Kidney capillary endothelial cell (primary cell): ENCODE measurements at places on chromosomes 11 and 22.

GRCh38 chr22:23219317-23219716 lies 39.0 kb downstream of the BCR start:
- no peak for DNase-seq

DNA sequence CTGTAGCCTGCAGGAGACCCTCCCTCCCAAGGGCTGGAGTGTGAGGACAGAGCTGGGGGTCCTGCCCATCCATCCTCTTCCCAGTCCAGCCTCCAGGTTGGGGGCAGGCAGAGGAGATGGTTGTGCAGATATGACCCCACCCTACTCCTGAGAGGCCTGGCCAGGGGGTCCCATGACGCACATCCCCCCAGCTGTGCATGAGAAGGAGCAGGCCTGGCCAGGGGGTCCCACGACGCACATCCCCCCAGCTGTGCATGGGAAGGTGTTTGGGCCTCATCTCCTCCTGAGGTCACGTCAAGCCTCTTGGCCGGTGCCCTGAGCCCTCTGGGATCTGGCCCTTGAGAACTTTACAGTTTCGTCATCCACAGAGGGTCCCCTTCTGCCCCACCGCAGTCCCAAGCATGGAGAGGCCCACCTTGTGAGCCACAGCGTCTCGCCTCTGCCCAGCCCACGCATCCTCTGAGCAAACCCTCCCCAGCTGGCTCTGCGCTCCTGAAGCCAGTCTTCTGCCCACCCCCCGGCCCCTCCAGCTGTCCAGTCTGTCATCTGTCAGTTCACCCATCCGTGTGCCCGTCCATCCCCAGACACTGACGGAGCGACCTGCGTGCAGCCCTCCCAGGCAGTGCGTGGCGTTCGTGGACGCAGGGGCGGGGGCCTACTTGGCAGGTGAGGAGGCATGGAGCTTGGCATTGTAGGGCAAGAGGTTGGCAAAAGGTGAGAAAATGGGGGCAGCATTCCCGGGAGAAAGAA lies 2.3 kb downstream of the ANO9 start:
- DNase-seq: no peak

- no peak for DNase-seq
Observed at GRCh38 chr22:29700900-29701154, 19.0 kb upstream of the CABP7 start.

GRCh38 chr11:6297831-6298230 lies 22.5 kb downstream of the CAVIN3 start:
- no peak for DNase-seq

- DNase-seq: no peak
Observed at GRCh38 chr11:69447786-69448185, 33.7 kb upstream of the LINC01488 start.

- no peak for DNase-seq
Observed at GRCh38 chr11:65672180-65672860, 9.6 kb upstream of the RELA start.

- no peak for DNase-seq
Observed at GRCh38 chr22:37080438-37080837, 28.9 kb downstream of the KCTD17 start.

GRCh38 chr11:1927026-1927847 lies 7.7 kb downstream of the TNNT3 start:
- no peak for DNase-seq

DNA sequence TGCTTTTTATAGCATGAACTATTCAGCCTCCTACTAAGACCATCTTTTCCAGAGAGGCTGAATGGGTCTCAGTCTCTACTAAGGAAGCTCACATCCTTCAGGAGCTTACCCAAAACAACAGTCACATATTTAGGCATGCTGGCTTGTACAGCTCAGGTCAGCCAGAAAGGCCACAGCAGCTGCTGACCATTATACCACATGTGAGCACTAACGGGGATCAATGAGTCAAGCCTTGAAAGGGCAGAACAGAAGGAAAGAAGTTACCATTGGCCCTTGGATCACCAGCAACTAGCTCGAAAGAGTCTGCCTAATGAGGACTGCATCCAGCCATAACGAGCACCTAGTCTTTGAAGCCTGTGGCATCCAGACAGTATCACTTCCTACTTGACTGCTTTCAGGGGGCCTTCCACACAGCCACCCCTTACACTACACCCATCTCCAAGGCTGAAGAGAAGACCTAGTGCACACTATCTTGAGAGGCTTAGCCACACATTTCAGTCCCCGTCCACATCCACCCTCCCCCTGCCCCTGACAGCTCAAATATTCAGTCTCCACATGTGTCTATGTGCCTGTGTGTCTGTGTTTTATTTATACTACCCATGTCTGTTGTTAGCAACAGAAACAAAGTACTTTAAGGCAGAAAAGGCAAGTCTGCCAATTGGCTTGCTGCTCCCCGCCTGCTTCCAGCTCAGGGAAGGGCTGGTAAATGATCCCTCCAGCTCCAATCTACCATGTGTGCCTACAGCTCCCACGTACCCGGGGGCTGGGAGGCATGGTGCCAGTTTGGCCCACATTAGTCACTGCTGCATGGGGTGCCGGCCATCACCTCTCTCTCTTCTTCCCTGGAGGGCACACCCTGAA lies 95.5 kb downstream of the RPL27A start:
- DNase-seq: no peak

GRCh38 chr11:22734628-22735345 lies 68.4 kb downstream of the GAS2 start:
- DNase-seq: no peak

GRCh38 chr11:121933694-121934093 lies 182.3 kb downstream of the BLID start:
- no peak for DNase-seq

GRCh38 chr11:130237282-130238006 lies 77.3 kb downstream of the ZBTB44 start:
- no peak for DNase-seq
